ENCODE measurements at places on chromosomes 5 and 9.

DNA sequence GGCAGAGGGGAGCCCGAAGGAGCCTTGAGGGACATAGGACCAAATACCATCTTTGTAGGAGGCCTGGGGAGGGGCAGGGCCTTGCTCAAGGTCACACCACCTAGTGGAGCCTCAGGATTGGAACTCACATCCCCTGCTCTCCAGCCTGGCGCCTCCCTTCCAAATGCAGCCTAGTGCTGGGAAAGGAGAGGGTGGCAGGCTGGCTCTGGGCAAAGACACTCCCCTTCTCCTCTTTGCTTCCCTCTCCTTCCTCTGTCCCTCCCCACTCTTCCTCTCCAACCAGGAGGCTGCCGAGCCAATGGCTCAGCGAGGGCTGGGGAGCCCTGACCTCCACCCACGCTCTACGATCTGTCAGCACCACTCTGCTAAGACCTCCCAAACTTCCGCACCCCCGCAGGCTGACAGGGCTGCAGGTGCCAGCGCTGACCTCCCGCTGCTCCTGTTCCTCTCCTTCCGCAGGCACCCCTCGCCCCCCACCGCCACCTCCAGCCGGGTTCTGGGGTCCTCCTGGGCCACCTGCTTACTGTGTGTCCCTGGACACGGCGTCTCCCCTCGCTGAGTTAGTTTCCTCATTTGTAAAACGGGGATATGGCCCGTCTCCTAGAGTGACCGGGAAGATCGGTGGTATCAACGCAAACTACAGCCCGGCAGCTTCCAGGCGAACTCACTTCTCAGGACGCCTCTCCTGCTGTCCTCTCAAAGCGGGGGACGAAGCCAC lies 52.9 kb downstream of the C9orf50 start:
- no peak for DNase-seq

DNA sequence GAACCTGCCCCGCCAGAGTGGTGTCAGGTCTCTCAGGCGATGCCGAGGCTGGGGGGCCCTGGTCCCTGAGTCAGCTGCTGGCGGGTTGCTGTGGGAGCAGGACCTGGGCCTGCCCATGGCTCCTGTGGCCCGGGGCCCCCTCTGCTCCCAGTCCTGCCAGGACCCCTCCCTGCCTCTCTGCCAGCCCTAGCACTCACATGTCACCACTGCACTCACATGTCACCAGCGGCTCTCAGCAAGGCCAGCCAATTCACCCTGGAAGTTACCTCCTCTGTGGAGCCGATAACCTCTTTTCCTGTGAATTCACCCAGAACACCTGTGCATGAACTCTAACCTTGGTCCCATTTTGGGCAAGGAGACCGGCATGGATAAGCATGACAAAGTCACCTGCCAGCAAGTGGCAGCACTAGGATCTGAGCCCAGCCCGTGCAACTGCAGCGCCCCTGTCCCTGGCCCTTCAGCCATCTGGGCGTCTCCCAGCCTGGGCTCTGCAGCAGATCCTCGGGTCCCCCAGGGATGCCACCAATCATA lies 170.2 kb downstream of the GAPVD1 start:
- no peak for DNase-seq

DNA sequence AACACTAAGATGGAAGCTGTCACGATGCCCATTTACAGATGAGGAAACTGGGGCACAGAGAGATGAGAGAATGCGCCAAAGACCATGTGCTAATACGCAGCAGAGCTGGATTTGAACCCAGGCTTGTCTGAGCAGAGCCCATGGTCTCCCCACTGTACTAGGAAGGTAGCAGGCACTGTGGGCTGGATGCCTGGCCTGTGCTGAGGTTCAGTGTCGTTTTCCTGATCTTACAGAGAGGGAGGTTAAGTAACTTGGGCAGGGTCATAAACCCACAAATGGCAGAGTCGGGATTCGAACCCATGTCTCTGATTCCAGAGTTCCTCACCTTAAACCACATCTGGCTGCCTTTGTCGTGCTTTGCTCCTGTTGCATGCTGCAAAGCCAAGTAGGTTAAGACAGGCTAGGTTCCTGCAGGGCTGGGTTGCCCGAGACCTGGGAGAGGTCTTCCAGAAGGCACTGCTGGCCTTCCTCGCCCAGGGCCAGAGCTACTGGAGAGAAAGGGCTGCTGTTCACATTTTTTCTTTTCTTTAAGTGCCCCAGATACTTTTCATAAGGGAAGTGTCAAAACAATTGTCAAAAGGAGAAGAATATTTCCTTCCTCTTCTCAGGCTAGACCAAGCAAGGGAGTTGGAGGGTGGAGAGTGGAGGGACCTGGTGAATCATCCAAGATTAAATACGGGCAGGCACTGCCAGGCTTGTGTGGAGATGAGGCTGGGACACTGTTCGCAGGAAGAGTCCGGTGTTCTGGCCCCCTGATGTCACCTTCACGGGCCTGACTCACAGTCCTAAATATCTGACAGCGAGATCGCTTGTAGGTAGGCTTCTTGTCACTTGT lies 3.2 kb downstream of the NEK6 start:
- no peak for DNase-seq

DNA sequence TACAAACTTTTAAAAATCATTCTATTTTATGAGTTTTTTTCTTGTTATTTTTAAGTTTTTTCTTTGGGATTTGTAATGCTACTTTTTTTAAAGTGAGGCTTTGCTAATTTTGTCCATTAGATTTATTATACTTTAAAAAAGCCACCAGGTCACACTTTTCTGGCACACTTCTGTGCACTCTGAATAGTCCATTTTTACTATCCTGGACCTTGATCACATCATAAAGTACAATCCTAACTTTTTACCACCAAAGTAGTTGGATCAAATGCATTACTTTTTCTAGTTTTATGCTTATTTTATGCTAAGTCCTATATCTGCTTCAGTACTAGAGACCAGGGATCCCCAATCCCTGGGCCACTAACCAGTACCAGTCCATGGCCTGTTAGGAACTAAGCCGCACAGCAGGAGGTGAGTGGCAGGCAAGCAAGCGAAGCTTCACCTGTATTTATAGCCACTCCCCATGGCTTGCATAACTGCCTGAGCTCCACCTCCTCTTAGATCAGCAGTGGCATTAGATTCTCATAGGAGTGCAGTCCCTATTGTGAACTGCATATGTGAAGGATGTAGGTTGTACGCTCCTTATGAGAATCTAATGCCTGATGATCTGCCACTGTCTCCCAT lies 16.0 kb downstream of the FRRS1L start:
- no peak for DNase-seq

Data from GM12892 (cell line).